ENCODE measurements at places on chromosomes 12 and 14.

DNA sequence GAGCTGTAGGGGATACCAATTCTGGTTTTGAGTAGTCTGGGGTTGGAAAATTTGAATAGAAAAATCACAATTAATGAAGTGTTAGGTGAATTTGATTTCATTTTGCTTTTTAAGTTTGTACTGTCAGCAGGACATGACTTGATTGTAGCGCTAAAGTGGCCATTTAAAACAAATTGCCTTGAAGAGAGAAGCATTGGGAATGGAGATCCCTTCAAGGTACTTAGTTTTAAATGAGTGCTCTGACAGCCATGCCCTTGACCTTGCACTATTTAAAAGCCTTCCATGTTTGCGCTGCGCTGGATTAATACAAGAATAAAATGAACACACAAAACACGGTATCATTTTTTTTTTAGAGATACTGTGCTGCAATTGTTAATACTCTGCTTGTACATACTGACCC lies 345.9 kb downstream of the NAV3 start:
- no peak for DNase-seq

- DNase-seq: no peak
Observed at GRCh38 chr14:54766276-54767138, 136.1 kb downstream of the GCH1 start.

DNA sequence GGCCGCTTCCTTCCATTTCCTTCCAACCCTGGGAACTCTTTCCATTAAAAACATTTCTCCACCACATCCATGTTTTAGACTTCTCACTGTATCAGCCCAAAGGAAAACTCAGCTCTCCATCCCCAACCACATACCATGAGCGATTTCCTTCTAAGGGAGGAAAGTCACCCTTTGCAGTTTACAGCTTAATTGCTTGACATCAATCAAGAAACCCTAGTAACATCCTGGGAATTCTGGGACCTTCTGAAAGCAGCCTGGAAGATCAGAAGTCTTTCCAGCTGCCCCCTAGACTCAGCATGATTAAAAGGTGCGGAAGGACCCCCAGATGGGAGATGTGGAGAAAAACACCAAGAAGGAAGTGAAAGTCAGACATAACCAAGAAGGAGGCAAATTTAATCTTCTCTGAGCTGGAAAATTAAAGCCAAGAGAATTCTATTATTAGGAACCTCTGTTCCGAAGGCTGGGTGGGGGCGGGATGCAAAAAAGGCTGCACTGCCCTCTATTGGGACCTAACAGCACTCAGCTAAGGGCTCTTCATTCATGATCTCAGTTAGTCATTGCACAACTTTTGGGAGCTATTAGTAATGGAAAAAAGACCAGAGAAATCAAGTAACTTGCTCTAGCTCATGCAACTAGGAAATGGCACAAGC lies 73.3 kb upstream of the PLXNC1 start:
- peak; percentile 94 for DNase-seq

- no peak for DNase-seq
Observed at GRCh38 chr14:72178517-72178916, 246.3 kb downstream of the RGS6 start.

DNA sequence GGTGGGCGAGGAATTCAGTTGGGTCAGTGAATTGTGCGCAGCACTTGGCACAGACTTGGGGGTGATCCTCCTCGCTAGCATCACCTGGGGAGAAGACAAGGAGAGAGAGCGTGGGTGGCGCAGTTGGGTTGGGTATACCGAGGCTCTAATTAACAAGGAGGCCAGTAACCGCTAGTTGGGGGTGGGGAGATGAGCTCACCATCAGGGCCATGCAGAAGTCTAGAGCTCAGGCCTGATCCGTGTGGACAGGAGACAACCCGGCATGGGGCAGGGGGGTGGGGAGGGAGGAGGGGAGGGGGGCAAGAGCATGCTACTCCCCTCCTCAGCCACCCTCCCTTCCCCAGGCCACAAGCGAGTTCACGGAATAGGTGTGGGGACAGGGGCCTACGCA lies 580 bp downstream of the SALL2 start:
- no peak for DNase-seq

DNA sequence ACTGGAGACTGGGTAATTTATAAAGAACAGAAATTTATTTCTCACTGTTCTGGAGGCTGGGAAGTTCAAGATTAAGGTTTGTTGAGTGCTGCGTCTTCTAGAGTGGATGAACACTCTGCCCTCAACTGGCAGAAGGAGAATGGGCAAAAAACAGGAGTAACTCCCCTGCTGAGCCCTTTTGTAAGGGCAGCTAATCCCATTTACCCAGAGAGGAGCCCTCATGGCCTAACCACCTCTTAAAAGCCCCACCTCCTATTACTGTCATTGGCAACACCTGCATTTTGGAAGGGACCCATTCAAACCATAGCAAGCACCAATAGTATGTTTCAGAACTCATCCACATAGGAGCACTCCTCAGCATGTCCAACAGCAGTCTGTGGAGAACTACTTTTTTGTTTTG lies 47.4 kb downstream of the BORCS5 start:
- DNase-seq: no peak

DNA sequence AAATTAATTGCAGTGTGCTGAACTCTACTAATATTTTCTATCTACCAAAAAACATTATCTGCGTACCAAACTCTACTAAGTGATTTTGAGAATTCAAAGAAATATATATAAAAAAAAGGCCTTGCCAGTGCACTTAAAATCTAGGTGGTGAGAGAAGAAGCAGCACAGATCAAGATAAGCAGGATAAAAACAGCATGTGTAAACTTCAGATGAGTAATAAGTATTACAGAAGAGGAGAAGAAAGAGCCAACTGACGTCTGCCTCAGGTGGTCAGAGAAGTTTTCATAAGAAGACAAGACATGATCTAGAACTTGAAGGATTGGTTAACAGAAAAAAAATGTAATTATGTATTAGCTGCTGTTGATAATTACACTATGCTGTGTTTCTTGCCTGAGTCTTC lies 166.4 kb downstream of the DUSP6 start:
- no peak for DNase-seq

GRCh38 chr14:81710232-81710845 lies 176.7 kb upstream of the SEL1L start:
- DNase-seq: peak; percentile 29

- DNase-seq: peak; percentile 61
Observed at GRCh38 chr12:60169904-60170303, 574.1 kb downstream of the SLC16A7 start.

DNA sequence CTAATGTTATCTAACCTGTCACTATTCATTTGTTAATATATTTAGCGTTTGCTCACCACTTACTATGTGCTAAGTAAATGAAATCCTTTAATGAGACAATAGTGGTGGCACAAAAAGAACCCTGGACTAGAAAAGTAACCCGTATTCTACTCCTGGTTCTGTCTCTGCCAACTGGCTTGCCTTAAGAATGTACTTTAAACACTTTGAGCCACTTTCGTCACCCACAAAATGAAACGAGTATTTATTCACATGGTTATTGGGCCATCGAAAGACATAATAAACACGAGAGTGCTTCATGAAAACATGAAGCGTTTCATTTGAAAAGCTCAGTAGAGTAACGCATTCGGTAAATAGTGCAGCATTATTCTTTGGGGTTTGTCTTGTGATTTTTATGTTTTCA lies 254.7 kb downstream of the EGLN3 start:
- DNase-seq: no peak

- no peak for DNase-seq
Observed at GRCh38 chr14:49569281-49569680, 16.9 kb downstream of the RPS29 start.

DNA sequence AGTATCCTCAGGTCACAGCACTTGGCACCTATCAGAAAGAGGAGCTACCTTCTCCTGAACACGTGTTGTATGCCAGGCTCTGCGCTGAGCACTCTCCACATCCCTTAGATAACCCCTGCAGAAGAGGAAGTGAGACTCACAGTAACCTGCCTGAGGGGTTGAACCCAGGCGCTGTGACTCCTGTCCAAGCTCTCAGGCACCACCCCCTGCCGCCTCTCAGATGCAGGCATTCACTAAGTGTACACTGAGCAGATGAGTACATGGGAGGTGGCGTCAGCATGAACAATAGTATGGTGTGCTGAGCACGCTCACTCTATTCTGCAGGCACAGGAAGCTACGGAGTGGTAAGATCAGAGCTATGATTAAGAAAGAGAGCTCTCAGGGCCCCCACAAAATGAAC lies 21.0 kb upstream of the RIC8B start:
- no peak for DNase-seq

DNA sequence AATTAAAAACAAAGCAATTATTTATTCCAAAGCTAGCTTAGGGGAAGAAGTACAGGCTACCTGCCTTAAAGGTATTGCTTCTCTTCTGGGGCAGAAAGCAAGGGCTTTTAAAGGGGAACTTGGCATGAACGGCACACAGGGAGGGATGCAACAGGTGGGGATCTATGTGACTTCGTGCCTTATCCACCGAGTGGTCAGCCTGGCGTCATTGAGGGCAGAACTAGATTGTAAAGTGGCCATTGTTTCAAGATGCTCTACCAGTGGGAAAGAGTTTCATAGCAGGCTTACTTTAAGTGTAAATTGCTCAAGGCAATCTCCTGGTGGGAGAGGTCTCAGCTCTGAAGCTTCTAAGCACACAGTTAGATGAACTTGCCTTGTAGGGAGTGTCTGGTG lies 360.4 kb downstream of the ATP23 start:
- no peak for DNase-seq

GRCh38 chr12:122980183-122981035 lies at the start of gene ARL6IP4:
TSS of gene ARL6IP4 (plus strand) at chr12:122980681. CDS start at chr12:122981140, 459 bp downstream.
- DNase-seq: peak; percentile 61

Measured in cardiac fibroblast (primary cell).